Effector CD4-positive, alpha-beta T cell (primary cell): ENCODE measurements at places on chromosomes 5 and 9.

GRCh38 chr5:123537845-123538244, 25.9 kb downstream of the CSNK1G3 start:
- DNase-seq = no peak

DNA sequence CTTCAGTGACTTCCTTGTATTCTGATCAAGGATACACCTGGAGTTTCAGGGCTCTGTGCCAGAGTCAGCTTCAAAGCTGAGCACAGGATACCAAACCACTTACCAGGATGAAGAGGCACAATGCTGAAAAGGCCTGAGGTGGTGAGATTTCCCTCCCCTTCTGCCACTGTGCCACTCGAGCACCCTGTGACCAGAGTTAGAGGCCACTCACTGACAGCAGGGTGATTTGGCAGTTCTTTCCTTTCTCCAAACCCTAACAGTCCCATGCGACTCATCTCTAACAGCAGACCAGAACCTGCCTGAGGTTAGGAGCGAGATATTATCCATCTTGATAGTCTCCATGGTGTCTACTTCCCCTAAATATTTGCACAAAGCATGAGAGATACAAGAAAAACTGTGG, 1.8 kb downstream of the PLGRKT start:
- no peak for DNase-seq

- DNase-seq = no peak
Measured at GRCh38 chr5:115749016-115749415, 67.4 kb downstream of the CDO1 start.

GRCh38 chr5:34913072-34913471, 2.2 kb downstream of the RAD1 start:
- no peak for DNase-seq

- DNase-seq = no peak
Measured at GRCh38 chr5:72667708-72668107, 148.8 kb upstream of the TNPO1 start.

DNA sequence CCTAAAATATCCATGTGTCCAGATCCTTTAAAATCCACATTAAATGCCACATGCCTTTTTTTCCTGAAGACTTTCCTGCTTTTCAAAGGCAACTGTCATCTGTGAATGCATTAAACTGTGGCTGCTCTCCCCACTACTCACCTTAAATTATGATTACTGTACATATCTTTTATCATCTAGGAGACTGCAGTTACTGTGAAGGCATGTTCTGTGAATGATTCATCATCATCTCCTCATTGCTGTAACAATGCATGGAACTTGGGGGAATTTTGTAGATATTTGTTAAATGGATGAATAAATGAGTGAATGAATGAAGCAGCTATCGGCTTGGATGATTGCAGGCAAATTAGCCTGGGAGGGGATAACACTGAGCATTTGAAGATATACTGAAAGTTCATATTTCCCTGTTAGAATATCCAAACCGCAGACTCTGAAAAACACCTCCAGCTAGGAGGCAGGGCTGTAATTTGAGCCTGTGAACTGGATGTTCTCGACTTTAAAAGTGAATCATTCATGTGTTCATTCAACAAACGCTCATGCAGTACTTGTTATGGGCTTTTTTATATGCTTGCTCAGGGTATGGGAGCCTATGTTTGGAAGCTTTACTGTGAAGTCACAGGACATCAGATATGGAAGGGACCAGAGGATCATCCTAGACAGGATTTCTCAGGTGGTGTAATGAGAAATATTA, 519.2 kb downstream of the KIF4B start:
- DNase-seq = no peak

DNA sequence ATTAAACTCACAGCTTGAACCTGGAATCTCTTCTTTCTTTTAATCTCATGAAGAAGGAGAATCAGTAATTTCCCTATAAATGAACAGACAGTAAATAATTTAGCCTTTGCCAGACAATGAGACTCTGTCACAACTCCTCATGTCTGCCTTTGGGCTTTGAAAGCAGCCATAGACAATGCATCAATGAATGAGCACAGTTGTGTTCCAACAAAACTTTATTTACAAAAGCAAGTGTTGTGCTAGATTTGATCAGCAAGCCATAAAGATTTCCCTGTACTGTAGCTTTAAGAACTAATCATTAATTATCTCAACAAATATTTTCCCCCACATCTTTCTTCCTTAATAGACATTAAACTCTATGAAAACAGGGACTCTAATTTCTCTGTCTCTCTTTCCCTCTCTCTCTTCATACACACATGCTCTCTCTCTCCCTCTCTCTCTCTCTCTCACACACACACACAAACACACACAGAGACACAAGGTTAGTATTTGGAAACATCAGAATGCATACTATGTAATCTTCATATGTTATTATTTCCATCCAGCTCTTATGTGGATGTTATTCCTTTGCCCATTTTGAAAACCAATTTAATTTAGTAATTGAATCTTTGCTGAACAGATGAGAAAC, 1209.8 kb upstream of the CDH6 start:
- DNase-seq = no peak

GRCh38 chr5:55668356-55668755, 43.8 kb downstream of the SLC38A9 start:
- DNase-seq = no peak

DNA sequence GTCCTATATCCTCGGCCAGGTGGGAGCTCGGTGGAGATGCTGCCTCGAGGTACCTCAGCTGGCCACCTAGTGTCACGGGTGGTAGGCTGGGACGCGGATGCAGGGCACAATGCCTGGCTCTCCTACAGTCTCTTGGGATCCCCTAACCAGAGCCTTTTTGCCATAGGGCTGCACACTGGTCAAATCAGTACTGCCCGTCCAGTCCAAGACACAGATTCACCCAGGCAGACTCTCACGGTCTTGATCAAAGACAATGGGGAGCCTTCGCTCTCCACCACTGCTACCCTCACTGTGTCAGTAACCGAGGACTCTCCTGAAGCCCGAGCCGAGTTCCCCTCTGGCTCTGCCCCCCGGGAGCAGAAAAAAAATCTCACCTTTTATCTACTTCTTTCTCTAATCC, 2.0 kb downstream of the PCDHGC3 start:
- no peak for DNase-seq

GRCh38 chr9:99370376-99370775, 148.3 kb downstream of the SEC61B start:
- DNase-seq = no peak

DNA sequence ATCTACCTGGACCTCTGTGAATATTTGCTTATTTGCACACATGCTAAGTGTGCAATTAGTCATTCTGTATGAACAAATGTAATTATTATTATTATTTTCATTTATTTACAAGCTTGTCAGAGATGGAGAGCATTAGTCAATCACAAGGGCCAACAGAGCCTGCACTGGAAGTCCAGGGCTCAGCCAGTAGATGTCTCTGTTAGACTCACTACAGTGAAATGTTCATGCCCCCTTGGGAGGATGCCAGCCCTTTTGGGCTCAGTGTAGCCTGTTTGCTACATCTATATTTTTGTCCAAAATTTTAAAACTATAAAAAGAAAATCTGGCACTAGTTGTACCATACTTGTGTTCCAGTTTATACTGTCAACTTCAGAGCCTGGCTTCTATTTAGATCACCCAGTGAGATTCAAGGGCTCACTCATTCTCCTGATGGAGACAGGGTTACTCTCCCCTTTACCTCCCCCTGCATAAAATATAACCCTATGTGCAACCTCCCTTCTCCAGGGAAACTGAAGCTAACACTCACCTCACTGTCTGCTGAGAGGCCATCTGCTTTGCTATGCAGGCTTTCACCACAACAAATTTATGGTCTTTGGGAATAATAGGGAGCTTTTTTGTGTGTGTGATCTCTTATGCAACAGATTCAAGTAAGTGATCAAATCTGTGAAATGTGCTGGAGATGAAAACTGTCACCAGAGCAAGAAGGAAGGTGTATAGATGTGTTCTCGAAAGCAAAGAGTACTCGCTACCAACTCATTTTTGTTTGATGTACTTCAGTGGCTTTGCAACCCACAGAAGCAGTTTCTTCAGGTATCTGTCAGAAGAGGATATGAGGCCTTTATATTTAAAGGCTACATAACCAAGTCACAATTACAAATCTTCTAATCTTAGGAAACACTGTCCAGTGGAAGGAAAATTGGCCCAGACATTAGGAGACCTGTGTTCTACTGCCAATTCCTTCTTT, 99.9 kb upstream of the TLE4 start:
- DNase-seq = no peak

DNA sequence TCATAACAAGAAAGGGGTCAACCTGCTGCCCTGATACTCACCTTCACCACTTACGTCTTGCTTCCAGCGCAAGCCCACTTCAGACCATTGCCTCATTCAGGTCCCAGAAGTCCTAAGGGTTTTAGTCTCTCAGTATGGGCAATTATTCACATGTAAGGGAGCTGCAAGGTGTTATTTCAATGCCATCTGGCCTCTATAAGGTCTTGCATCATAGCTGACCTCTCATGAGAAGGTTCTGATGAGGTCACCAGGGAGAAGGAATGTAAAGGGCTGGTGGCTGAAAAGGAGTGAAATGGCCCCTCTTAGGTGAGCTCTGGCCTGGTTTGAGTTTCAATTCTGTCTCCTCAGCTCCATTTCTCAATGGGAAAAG, 1.5 kb upstream of the MARCHF3 start:
- DNase-seq = no peak

GRCh38 chr5:137845472-137845871, 22.2 kb upstream of the MYOT start:
- no peak for DNase-seq

- DNase-seq = no peak
Measured at GRCh38 chr9:109739760-109740159, 40.2 kb upstream of the PALM2AKAP2 start.

DNA sequence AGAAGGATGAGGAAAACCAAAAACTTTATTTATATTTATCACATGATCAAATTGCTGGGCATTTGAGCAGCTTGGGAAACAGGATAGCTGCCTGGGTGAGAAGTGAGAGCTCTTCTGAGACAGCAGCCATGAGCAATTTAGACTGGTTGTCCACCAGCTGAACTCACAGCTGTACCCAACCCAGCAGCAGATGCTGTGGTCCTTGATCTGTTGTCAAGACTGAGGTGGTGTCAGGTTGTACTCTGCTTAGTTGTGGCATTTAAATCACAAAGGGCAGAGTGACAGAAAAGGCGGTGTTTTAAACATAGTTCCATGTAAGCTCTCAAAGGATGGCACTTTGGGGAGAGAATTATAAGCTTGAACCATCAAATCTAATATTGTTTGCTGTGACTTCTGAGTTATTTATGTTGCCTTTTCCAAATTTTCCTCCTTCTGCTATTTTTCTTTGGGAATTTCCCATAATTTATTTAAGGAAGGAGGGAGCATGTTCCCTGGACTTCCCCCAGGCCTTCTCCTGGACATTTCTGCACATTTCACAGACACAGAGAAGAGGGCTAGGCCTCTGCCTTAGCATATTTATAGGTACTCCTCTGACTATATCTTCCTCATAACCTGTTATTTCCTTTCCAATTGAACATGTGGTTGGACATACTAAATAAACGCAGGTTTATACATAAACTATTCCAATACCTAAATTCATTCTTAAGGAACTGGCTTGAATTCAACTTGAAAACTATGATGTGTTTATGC, 117.7 kb upstream of the FER start:
- no peak for DNase-seq

- peak; percentile 12 for DNase-seq
Measured at GRCh38 chr9:132575005-132575609, 7.3 kb upstream of the BARHL1 start.

DNA sequence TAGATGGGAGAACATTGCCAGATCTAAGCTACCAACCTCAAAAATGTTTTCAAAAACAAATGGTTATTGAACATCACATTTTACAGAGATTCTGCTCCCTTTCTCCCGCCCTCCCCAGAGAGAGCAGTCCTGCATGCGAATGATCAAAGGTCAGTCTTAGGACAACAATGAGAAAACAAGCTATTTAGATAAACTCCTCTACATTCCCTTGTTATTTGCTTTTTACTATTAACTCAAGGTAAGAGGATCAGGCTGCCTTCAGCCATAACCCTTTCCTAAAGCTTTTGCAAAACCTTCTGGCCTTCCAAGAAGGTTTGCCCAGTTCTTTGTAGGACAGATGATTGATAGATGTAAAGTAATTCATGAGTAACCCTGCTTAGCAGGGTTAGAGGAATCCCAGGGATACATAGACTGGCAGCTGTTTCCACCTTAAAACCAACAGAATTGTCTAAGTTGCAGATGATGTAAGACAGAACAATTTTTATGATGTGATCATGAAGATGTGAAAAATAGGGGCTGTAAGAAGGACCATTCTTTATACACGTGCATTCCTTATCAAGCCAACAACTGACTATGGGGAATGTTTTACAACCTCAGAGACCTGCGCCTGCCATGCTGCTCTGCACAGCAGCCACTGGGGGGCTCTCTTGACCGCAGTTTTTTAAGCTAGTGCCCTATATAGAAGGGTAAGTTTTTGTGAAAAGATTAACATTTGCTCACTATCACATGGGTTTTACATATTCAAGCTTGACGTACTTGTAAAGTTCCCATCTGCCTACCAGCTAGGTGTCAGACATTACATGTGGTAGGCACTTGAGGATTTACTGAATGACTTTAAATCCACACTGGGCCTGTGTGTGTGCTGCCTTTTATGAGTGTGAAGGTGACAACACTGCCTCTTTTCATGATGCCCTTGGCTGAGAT, 2.3 kb upstream of the ZNF782 start:
- DNase-seq = peak; percentile 66

GRCh38 chr5:5404381-5404780, 18.1 kb upstream of the ICE1 start:
- DNase-seq = no peak

GRCh38 chr9:132487351-132487791, 77.4 kb downstream of the CFAP77 start:
- no peak for DNase-seq

- DNase-seq = no peak
Measured at GRCh38 chr9:75869236-75869635, 21.2 kb upstream of the PCSK5 start.

DNA sequence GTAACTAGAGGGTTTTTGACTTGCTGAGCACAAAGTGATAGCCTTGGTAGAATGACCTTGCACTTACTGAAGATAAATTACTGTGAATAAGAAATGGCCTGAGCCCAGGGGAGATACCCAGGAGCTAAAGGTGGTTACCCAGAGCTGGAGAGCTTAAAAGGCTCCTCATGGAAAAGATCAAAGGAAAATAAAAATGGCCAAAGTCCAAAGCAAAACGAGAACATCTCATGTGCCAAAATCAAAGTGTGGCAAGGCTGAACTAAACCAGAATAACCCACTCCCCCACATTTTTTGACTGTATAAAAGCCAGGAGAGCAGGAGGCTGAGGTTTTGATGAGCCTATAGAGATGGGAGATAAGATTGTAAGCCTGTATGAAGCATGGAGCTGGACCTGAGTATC, 14.4 kb downstream of the IDNK start:
- no peak for DNase-seq

DNA sequence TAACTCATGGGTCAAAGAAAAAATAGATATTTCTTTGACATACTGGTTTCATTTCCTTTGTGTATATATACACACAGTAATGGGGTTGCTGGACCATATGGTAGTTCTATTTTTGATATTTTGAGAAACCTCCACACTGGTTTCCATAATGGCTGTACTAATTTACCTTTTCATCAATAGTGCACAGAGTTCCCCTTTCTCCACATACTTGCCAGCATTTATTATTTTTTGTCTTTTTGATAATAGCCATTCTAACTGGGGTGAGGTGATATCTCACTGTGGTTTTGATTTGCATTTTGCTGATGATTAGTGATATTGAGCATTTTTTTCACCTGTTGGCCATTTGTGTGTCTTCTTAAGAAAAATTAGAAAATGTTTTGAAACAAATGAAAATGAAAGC, 78.4 kb upstream of the CKMT2 start:
- no peak for DNase-seq
